CD4-positive, alpha-beta T cell (primary cell): ENCODE measurements at places on chromosomes 2 and 18.

DNA sequence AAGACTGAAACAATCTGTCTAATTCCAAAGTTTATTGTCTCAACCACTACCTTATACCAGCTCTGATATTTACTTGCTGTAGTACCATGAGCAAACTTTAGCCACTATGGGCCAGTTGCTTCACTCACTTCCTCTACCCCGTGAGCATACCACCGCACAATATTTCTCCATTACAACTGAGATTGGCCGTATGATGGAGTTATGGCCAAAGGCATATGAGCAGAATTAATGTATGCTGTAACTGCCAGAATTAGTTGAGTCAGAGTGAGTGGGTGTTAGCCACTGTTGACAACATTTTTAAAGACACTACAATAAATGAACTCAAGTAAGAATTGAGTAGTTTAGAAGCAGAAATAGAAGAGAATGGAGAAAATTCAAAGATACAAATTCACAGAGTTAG, 69.7 kb downstream of the LRATD1 start:
- DNase-seq: no peak

- DNase-seq: no peak
These were observed 36.8 kb downstream of the STON1 start for GRCh38 chr2:48566592-48567310.

DNA sequence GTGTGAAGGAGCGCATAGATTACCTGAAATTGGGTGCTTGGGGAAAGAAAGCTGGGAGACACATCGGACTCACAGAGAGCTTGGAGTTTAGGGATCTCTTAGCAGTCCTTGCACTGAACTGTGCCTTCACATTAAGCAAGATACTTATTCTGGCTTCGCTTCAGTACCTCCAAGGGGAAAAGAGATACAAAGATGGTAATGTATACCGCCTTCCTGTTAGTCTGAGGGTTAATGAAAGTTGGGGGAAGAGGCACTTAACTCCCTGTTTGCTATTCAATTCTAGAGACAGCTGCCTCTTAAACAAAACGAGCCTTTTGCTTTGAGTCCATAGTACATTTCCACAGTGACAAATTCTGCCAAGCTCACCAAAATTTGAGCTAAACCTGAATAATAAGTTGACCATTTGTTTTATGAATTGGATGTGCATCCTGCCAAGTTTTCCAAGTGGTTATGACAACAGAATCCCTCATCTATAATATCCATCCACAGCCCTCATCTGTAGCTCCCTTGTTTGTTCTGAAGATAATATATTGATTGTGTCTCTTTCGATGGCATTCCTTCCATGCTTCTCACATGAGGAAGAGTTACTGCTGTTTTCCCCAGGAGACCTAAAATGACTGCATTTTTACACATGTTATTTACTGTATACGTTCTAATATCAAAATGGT, 287.1 kb upstream of the ATP5MC3 start:
- DNase-seq: no peak

- no peak for DNase-seq
These were observed 9.1 kb upstream of the FBLN7 start for GRCh38 chr2:112129060-112129459.

DNA sequence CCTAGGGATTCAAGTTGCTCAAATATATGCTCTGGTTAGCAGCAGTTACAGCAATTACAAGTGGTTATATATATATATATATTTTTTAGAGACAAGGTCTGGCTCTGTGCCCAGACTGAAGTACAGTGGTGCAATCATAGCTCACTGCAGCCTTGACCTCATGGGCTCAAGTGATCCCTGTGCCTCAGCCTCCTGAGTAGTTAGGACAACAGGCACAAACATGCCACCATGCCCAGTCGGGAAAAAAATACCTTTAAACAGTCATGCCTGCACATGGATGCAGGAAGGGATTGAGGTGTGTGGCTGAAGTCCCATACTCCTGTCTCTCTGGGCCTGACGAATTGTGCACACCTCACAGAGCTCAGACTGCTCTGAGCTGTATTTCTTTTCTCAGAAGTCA, 19.6 kb upstream of the DNAH7 start:
- no peak for DNase-seq

DNA sequence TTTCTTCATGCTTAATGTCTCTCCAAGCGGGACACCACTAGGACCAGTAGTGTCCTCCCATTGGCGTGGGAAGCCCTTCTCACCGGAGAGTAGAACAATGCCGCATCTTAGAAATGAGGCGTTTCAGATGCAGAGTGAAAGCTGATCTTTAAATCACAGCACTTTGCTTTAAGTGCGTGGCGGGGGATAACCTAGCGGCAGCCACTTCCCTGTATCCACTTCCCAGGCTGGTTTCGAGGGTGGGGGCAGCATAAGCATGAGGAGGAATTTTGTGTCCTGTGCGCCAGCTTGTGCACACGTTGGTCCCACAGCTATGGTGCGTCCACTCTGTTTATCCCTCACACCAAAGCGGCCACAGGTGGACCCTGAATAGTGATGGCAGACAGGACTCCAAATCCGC, 63.1 kb downstream of the MBP start:
- no peak for DNase-seq
